HepG2 (cell line): ENCODE measurements at places on chromosomes 16 and 17.

DNA sequence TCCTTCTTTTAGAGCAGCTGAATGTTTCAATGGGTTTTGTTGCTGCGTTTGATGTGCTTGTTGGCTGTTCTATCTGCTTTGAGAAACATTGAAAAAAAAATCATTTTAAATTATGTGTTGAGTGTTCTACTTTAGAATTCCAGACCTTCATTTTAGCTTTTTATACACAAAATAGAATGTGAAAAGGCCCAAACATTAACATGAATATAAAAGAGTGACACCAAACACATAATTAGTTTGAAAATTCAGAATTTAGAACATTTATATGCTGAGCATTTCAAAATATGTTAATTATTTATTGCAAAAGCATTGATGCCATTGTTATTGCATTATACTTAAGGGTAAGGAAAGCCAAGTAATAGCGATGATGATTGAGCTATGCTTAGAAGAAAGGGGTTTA, 2.9 kb downstream of the NFAT5 start:
- DNase-seq = no peak

DNA sequence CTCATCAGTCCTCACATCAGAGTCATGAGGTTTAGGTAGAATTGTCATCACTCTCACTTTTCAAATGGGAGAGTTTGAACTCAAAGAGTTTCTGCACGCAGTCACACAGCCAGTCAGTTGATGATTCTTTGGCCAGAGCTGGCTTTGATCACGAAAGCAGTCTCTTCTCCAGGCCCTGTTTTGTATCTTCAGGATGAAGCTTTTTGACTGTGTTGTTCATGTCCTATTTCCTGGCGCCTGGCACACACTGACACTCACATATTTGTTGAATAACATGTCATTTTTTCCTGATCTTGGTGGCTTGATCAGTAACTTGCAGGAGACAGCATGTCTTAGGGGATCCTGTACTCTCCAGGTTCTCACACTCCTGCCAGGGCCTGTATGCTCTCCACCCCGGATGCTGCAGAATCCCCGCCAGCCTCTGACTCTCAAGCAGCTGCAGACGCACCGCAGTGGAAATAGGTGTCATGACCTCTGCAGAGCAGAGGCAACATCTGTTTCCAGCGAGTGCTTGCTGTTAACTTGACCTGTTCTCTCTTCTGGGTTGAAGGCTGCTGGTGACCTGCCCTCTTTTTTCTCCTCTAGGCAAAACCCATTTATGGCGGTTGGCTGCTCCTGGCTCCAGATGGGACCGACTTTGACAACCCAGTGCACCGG, 33.0 kb downstream of the MPRIP start:
- no peak for DNase-seq

GRCh38 chr17:16516594-16517051, 24.6 kb upstream of the LRRC75A start:
- DNase-seq = no peak

- DNase-seq = no peak
These were observed 80.8 kb upstream of the METRNL start for GRCh38 chr17:82998637-82999036.

DNA sequence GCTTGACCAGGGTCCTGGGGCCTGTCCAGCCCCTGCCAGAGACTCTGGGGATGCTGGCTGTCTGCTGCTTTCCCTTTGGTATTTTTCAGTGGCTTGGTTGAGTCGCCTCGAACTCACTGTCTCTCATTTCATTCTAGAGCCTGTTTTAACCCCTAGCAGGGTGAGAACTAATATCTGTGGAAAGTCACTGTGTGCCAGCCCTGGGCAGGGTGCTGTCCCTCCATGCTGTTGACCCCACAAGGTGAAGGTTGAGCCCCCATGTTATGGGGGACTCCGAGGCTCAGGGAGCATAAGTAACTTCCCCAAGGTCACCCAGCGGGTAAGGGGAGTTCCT, 33.0 kb downstream of the DCAKD start:
- DNase-seq = no peak

DNA sequence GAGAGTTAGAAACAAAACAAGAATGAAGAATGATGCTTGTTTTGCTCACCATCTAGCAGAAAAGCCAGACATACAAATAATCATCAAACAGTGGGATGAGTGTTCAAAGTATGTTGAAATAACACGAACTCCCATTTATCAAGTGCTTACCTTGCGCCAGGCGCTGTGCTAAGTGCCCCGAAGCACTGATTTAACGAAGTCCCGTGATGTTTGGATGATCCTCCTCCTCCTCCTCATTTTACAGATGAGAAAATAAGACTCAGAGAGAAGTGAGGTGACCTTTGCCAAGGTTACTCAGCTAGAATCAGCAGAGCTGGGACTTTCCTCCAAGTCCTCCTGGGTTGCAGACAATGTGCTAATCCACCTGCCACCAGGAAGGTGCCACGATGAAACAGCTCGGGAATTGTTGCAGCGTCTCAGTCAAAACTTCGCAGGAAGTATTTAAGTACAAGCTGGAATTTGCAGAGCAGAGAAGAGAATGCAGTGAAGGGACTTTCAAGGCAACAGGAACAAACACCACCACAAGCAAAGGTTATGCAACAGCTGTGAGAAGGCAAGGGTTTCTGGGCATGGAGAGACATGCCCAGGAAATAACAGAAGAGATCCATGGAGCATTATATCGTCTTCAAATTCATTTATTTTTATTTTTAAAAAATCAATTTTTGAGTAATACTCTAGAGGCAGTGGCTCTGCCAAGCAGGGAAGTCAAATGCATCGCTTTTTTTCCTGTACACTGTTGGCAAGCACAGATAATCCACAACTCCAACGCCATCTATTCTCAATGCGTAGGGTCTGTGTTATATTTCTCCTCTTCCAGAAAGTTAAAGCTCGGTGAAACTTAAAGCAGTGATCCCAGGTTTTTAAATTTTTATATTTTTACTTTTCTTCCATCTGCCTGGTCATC, 11.1 kb downstream of the PRCD start:
- DNase-seq = peak; percentile 87

- DNase-seq = no peak
These were observed 9.3 kb downstream of the MMP2 start for GRCh38 chr16:55488306-55488705.

- no peak for DNase-seq
These were observed 452.3 kb downstream of the CNTNAP4 start for GRCh38 chr16:76729525-76729924.

DNA sequence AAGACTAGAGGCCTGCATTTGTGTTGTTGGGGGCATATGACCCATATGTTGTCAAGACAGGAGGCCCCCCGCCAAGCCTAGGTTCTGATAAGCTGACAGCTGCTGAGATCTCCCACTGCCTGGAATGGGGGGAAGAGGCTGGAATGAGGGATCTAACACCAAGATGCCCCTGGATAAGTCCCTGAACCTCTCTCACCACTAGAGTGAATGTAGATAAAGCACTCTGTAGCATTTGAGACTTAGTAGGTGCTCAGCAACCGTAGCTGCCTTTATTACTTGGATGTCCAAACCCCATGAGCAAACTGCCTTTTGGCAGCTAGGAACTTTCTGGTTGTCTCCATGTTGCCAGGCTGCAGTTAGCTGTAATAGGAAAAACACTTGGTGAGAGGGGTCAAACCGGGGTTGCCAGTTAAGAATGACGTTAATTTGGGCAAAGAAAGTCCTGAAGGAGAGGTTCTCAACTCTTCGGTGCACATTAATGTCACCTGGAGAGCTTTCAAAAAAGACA, 4.4 kb upstream of the RASL10B start:
- no peak for DNase-seq

DNA sequence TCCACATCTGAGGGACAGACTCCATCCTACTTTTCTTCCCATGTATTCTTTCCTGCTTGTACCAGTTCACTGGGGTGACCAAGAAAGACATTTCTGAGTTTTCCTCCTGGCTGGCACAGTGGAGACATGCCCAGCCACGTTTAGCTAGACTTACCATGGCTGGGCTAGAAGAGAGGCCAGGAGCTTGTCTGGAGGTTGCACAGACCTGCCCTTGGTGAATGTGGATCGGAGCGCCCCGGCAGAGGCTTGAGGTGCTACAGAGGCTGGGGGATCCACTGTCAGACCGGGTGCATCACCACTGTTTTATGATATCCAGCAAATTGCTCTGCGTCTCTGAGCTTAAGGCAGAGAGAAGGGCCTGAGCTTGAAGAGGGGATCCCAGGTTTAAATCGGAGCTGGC, 3.5 kb downstream of the IL4R start:
- DNase-seq = no peak

DNA sequence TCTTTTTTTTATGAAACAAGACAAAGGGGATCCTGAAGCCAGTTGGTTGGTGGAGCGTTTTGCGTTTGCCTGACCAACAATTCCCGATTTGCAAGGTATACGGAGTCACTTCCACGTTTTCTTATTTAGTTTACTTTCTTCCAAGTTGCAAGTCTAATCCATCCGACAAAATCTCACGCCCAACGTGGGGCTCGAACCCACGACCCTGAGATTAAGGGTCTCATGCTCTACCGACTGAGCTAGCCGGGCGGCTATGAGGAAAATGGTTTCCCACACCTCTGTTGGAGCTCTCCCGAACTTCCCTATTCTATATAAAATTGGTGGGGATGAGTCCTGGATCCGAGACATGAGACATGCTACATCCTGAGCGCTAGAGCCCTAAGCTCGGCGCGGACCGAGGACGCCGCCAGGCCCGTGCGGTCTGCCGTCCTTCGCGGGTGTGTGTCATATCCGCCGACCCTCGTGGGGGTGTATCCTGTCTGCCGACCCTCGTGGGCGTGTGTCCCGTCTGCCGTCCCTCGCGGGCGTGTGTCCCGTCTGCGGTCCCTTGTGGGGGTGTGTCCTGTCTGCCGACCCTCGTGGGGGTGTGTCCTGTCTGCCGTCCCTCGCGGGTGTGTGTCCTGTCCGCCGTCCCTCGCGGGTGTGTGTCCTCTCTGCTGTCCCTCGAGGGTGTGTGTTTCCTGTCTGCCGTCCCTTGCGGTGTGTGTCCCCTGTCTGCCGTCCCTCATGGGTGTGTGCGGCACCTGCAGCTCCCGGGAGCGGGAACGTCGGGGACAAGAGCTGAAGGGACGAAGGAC, 22.6 kb downstream of the ZNF213 start:
- peak; percentile 89 for DNase-seq

DNA sequence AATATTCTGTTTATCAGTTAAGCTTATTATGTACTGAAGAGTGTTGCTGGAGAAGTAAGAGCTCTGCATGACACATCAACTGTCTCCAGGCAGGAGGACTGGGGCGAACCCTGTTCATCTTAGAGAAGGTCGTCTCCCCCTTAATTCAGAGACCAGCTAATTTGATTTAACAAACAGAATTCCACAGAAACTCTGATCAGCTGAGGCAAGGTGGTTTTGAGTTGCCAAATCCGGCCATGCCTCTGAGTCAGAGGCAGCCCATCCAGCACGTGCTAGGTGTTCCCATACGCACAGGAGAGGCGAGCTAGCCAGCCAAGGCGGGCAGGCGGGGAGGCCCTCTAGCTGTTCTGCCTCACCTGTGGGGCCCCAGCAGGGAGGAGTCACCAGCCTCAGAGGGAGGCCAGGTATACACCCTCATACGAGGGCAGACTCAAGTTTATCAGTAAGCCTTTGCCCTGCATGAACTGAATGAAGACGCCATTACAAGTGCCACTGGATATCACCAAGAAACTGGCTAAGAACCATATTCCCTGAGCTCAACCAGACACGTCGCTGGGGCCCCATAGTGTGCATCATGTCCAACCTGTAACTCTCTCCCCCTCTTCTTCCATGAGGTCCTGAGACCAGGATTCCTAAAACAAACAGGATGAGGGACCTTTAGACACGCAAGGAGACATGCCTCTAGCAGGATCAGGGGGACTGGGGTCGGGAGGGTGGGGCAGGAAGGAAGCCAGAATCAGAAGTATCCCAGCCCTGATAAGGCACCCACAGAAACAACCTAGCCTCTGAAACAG, 25.7 kb downstream of the STAT5A start:
- no peak for DNase-seq

- DNase-seq = no peak
These were observed 3.7 kb downstream of the TADA2A start for GRCh38 chr17:37410357-37410756.

DNA sequence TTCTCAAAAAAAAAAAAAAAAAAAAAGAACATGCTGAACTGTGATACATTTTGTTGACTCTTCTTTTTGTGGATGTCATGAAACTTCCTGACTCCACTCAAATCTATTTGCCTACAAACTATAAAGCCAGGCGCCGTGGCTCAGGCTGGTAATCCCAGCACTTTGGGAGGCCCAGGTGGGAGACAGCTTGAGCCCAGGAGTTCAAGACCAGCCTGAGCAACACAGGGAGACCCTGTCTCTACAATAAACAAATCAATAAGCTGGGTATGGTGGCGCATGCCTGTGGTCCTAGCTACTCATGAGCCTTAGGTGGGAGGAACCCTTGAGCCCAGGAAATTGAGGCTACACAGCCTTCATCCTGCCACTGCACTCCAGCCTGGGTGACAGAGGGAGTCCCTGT, 1.5 kb upstream of the NT5C start:
- peak; percentile 51 for DNase-seq

DNA sequence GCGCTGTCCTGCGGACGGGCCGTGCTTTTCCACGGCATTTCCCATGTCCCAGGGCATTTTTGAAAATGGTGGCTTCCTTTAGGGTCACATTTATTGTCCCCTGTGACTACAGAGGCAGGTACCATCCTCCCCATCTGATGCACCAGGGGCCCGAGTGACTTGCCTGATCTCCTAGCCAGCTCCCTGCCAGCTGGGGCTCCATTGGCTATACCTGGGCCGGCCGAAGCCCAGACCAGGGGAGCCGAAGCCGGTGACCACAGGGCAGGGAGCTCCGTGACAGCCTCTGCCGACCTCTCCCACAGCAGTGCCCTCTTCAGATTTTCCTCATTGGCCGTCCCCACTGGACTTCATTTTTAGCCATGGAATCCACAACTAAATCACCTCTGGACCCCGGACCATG, 170.6 kb downstream of the RBFOX3 start:
- DNase-seq = no peak

- DNase-seq = no peak
These were observed 4.9 kb upstream of the KRT17 start for GRCh38 chr17:41629316-41629715.

DNA sequence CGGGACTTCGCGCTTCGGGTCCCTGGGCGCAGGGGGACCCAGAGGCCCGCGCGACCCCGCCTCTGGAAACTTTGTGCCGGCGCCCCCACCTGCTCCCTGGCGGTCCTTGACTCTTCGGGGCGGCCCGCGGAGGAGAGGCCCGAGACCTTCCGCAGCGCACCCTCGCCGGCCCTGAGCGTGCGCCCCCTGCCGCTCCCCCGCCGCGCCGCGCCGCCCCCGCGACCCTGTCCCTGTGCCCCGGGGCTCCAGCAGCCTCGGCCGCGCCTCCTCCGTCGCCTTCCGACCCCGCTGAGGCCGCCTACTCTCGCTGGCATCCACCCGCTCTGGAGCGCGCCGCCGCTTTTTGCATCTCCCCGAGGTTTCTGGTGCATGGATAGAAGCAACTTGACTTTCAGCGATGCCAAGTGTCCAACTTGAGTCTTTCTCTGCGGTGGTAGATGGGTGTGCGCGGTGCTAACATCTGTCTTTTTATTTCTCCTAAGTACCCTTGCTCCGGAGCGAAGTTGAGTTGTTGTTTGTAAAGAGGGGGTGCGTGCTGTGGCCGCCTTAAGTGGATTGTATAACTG, 414 bp downstream of the DUSP14 start:
- peak; percentile 52 for DNase-seq

GRCh38 chr17:58301504-58302150, 20.9 kb upstream of the MPO start:
- no peak for DNase-seq
